ENCODE measurements at places on chromosomes 5 and 9.

GRCh38 chr9:123832858-123833650, 96.9 kb downstream of the DENND1A start:
- DNase-seq: no peak

GRCh38 chr9:6975198-6975597, 217.4 kb downstream of the KDM4C start:
- no peak for DNase-seq

- DNase-seq: no peak
Measured at GRCh38 chr5:126359884-126360283, 63.3 kb upstream of the GRAMD2B start.

GRCh38 chr9:73118898-73119554, 32.6 kb upstream of the ANXA1 start:
- DNase-seq: no peak

DNA sequence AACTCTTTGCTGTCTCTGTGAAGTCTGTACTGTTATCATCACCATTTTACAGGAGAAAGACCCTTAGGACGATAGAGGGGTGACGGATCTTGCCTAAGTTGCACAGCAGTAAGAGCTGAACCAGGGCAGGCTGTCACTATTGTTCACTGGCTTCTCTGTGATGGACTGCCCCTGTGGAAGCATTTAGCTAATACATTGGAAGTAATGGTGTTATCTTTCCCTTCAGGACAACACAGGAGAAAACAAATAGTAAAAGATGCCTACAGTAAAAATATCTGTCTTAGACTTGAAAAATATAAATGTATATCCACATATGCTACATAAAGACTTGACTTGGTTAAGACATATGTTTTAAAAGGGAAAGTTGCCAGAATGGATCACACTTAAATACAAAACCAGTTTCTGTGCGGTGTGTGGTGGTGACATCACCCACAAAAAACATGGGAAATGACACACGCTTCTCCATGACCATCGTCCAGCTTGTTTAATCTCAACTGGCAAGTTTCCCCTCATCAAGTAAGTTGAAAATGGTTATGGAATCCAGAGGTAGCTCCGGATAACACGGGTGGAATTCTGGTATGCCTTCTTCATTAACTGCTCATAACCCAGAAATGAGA, 351.8 kb downstream of the EBF1 start:
- no peak for DNase-seq

GRCh38 chr5:28328681-28329080, 1290.3 kb upstream of the CDH9 start:
- no peak for DNase-seq

All from stimulated activated CD8-positive, alpha-beta memory T cell treated with anti-CD3 and anti-CD28 coated beads, Interleukin-7, amount 100 ng/mL, for 1 hour (primary cell).